ENCODE measurements at places on chromosomes 1 and 21.
A peak's percentile ranks its signal among the peaks of the same experiment; 100 is the strongest.

- DNase-seq, result peak; percentile 90
Observed at GRCh38 chr1:25895365-25895990, 10.7 kb downstream of the STMN1 start.

- no peak for DNase-seq
Observed at GRCh38 chr1:37739222-37739621, 25.7 kb downstream of the EPHA10 start.

GRCh38 chr1:37478451-37478881 is 4.1 kb downstream of the ZC3H12A start:
- DNase-seq, result peak; percentile 61

- no peak for DNase-seq
Observed at GRCh38 chr1:221157026-221157761, 278.0 kb downstream of the HLX start.

DNA sequence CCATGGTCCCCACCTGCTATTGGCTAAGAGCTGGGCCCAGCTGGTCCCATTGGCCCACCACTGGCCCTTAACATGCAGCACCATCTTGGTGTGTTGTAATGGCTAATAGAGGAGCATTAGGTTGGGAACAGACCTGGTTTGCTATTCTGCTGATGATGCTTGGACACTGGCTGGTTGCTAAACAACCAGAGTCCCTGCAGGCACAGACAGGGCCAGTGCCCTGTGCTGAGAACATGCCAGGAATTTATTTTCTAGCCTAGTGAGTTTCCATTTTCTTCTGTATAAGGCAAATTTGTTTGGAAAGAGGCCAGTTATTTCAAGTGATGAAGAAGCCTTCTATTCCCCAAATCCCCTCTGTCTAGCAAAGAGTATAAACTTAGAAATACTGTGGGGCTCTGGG is 42.9 kb upstream of the TDRD10 start:
- no peak for DNase-seq

DNA sequence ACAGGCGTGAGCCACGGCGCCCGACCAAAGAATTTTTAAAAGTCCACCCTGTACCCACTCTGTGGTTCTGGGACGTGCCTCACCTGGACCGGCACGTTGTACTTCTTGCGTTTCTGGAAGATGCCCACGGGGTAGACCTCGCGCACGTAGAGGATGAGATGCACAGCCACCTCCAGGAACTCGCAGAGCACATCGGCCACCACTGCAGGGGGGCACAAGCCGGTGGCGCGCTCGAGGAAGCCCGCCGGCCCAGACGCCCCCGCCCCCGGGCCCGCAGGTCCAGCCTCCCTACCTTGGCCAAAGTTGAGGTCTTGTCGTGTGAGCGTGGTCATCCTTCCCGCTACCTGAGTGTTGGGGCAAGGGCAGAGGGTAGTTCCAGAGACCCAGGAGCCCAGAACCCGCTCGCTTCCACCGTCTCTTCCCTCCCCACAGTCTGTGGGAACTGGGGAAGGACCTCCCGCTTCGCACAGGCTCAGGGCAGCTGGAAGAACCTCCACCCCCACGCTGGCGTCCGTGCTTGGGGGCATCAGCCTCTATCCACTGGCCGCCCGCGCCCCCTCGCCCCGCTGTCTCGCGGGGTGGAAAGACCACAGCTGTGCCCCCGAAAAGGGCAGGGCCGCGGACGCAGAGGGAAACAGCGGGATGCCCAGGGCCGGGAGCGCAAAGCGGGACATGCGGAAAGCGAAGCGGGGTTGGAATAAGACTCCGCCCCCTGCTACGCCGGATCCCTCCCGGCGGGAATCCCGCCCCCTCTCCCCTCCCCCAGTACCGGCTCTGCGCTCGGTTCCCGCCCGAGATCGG is 478 bp downstream of the MAD2L2 start:
- DNase-seq, result no peak

DNA sequence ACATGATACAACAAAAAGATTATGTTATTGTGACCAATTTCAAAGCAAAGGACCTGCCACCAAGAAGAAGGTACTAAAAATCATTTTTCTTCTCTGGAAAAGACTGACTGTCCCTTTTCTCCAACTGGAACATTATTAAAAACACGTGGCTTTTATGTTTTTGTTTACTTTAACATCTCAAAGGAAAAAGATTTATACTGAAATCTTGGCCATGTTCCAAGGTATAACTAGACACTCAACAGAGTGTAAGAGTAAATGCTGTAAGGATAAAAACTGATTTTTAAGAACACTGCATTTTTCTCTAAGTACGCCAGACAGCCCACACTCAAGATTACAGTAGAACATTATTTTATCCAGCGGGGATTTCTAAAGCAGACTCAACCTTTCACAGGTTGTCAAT is 62.1 kb downstream of the BRWD1 start:
- peak; percentile 6 for DNase-seq

GRCh38 chr1:87795615-87796337 is 467.1 kb downstream of the LMO4 start:
- DNase-seq, result no peak

- no peak for DNase-seq
Observed at GRCh38 chr1:114144016-114144415, 9.7 kb downstream of the SYT6 start.

GRCh38 chr1:42157667-42158066 is 4.5 kb downstream of the GUCA2B start:
- no peak for DNase-seq

DNA sequence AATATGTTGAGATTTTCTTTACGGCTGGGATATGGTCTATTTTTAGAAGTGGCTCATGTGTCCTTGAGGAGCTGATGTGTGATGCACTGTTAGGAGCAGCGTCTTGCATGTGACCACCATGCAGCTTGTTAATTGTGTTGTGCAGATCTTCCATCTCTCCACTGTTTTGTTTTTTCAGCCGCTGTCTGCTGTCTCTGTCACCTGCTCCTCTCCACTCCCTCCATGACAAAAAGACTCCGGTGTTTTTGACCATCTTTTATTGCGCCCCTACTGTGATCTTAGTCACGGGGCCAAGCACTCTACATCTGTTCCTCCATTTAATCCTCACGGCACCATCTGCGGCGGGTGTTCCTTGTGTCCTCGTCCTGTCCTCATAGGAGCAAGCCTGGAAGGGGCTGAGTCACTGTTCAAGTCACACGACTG is 51.8 kb downstream of the ADARB1 start:
- no peak for DNase-seq

DNA sequence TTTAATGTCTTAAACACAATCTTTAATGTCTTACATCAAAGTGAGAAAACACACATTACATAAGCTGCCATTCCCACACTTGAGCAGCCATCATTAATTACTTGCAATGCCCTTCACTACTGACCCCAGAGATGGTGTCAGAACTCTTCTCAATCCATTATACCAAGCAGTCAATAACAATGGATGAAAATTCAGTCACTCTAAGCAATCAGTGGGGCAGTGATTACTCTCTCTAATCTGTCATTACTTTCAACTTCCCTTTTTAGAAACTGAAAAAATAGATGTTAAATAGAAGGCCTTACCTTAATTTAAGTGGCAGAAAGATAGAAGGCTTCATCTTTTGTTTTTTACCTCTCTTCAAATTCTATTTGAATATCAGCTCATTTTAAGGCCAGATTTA is 9.7 kb upstream of the FRRS1 start:
- DNase-seq, result no peak

GRCh38 chr1:77200293-77200692 is 18.9 kb downstream of the PIGK start:
- DNase-seq, result no peak

- no peak for DNase-seq
Observed at GRCh38 chr1:31837451-31838158, 21.8 kb upstream of the SPOCD1 start.

DNA sequence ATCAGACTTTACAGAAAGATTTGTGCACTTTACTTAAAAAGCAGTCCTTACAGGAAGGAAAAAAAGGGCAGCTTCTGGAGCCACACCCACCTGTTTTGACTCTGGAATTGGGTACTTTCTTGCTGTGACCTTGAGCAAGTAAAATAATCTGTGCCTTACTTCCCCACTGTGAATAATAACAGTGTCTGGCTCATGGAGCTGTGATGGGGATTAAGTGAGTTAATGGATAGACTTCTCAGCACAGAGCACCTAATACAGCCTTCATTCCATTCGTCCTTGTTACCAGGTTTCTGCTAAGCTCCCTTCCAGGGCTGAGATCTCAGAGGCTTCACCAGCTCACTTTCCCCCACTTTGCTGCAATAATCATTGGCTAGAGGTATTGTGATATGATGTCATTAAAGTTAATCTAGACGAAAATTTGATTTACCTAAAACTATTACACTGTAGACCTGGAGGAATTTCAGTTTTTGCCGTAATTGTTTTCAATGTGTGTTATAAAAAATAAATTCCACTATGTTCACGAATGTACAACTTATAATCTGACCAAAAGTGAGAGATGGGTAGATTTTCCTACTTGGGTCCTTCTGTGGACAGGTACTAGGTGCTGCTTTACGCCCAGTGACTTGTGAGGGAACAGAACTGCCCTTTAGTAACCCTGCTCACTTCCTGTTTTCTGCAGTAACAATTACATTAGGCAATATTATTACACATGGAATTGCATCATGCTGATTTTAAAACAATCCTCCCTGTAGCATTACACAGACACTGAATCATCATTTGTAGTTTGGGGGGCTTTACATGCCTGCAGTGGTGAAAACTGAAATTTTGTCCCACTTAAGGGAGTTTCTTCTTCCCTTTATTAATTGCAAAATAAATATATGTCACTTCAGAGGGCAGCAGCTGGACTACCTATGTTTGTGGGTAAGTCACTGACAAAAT is 19.7 kb upstream of the ABCG1 start:
- DNase-seq, result peak; percentile 73

DNA sequence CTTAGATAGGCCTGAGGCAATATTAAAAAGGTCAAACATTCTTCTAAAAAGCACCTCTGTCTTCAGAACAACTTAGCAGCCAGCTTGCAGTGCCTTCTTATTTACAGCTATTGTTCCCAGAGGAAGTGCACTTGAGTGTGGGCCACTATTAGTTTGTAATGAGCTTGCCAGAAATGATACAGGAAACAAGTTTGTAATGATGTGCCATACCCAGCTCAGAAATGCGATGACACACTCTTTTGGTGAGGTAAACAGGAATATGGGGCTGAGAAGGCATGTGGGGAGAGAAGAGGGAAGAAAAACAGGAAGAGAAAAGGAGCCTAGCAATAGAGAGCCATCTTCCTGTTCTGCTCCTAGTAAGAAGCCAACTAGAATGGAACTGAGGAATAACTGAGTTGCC is 295.4 kb downstream of the AGBL4 start:
- no peak for DNase-seq

DNA sequence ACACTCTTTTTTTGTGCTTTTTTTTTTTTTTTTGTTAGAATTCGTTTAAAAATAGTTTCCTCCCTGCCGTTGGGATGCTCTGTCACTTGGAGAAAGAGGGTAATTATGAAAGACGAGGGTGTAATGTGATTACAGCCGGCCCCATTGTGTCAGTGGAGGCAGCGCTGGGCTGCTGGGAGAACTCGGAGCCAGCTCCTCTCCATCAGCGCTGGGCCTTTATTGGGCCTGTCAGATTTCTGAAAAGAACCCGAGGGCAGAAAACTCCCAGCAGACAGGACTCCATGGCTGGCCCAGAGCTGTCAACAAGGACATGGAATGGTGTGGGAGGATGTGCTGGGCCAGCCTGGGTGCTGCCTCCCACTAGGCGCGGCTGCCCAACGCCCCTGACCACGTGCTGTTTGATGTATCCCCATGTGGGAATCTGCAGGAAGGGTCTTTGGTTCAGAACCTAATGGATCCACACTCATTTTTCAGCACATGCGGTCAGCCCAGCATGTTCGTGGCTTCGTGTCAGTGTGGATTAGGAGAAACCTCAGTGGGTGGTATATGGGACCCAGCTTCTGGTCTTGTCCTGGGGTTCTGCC is 222.6 kb upstream of the KIAA0040 start:
- DNase-seq, result no peak

DNA sequence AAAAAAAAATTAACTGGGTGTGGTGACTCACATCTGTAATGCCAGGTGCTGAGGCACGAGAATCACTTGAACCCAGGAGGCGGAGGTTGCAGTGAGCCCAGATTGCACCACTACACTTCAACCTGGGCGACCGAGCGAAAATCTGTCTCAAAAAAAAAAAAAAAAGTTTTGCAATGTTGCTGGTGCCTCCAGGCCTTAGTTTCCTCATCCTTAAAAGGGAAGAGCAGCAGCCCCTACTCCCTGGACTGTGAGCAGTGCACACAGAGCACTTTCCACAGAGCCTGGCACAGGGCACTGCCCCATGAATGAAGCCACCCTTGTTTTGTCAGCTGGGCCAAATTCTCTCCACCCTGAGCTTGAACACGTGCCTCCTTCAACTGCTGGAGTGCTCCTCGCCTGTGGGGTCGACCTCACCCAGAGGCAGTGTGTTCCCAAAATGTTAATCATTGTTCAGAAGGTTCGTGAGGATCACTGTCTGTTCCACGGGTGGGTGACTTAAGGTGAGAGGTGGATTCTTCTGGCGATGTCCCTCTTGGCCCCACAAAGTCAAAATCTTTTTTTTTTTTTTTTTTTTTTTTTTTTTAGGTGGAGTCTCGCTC is 152.1 kb upstream of the TMEM51 start:
- DNase-seq, result no peak

- DNase-seq, result peak; percentile 84
Observed at GRCh38 chr1:910881-911721, 12.6 kb upstream of the SAMD11 start.

All from fibroblast of skin of right biceps (primary cell).